Smooth muscle cell of trachea (primary cell): ENCODE measurements at places on chromosomes 13 and 19. TPM values are rescaled to one million over a fixed set of nuclear protein-coding genes. Genes with fewer than 3 reads are reported as not detected.

The SYNE4 gene
- 0.15 and 0.50 TPM in 2 replicates for total RNA-seq

The OR7A5 gene
- total RNA-seq, result not detected in 2 replicates

The NFIX gene
- total RNA-seq, result 168 and 204 TPM in 2 replicates

The HRC gene
- total RNA-seq, result not detected in 2 replicates

The RFPL4A gene
- not detected in 2 replicates for total RNA-seq

The ZNF709 gene
- 3.5 and 4.1 TPM in 2 replicates for total RNA-seq

The FAM83E gene
- total RNA-seq, result under 0.01 and 0.33 TPM in 2 replicates

The CALR3 gene
- total RNA-seq, result not detected in 2 replicates

The TEX26 gene
- total RNA-seq, result 0.44 and 0.50 TPM in 2 replicates

The MAMSTR gene
- 1.9 and 3.8 TPM in 2 replicates for total RNA-seq

The CLDND2 gene
- not detected in 2 replicates for total RNA-seq

The TSKS gene
- 0.17 and 0.44 TPM in 2 replicates for total RNA-seq

The ZNF181 gene
- 16.4 and 19.2 TPM in 2 replicates for total RNA-seq

The PSG3 gene
- not detected in 2 replicates for total RNA-seq

The CEACAM7 gene
- not detected in 2 replicates for total RNA-seq

The ZNF578 gene
- total RNA-seq, result 6.3 and 7.0 TPM in 2 replicates

The CAPN12 gene
- total RNA-seq, result 0.15 and 0.17 TPM in 2 replicates
